ENCODE measurements at places on chromosomes 7 and 10.
A peak's percentile ranks its signal among the peaks of the same experiment; 100 is the strongest.

DNA sequence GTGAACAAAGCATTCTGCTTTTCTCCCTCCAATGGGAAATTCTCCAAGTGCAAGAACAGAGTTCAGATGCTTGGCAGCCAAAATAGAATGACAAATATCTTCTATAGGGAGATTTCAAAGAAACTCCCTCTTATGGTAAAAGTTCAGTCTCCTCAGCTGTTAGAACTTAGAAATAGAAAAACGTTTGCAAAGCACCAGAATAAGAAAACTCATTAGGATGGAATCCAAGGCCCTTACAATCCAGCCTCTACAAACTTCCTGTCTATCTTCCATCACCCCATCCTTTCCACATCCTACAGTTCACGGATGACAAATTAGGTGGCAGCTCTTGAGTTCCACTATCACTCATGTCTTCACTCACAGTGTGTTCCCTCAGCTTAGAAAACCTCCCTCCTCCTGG is 25.7 kb downstream of the FAM13C start:
- DNase-seq, result no peak

- DNase-seq, result no peak
Measured at GRCh38 chr7:77806425-77806824, 7.9 kb downstream of the PHTF2 start.

DNA sequence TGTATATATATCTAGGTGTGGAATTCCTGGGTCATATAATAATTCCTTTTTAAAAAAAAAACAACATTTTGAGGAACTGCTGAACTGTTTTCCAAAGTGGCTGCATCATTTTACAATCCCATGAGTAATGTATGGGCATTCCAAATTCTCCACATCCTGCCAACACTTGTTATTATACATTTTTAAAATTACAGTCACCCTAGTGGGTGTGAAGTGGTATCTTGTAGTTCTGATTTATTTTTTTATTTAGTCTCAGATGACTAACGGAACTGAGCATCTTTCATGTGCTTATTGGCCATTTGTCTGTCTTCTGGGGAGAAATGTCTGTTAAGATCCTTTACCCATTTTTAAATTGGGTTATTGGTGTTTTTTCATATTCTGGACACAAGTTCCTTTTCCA is 12.0 kb upstream of the KLHL7 start:
- DNase-seq, result no peak

- no peak for DNase-seq
Measured at GRCh38 chr10:23868121-23868520, 340.8 kb upstream of the KIAA1217 start.

- DNase-seq, result no peak
Measured at GRCh38 chr7:96183163-96183670, 138.7 kb downstream of the SLC25A13 start.

- DNase-seq, result no peak
Measured at GRCh38 chr10:78217336-78217735, 183.7 kb downstream of the RPS24 start.

- DNase-seq, result no peak
Measured at GRCh38 chr10:65660006-65660405, 1265.8 kb upstream of the LRRTM3 start.

- DNase-seq, result peak; percentile 35
Measured at GRCh38 chr10:17742918-17743317, 9.1 kb upstream of the TMEM236 start.

DNA sequence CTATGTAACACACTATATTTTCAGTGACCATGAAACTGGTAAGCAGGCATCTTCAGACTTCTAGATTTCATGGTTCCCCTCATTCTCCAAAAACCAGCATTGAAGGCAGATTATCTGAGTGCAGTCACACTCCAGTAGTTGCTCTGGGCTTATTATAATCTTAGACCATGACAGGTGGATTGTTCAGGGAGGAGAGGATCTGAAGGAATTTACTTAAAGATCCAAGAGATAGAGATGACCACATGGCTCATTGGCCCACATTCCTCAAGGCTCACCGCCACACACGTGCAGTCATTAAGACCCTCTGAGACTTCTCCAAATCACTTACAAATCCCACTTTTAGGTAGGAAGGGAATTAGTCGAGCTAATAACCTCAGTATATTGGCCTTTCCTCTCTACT is 55.2 kb downstream of the GSAP start:
- no peak for DNase-seq

DNA sequence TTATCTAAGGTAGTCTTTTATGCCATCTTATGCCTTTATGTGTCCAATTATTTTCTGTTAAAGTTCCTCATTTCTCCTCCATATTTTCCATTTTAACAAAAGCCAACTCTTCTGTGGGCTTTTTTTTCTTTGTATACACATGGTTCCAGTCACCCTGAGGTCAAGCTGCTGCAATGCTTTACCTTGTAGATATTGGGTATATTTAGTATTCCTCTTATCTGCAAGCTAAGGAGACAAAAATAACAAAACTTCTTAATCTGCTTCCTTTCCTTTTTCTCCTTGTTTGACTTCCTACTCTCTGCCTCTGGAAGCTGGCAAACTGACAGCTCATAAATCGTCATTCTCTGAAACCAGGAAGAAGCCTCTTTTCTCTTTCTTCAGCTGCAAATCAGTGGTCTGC is 885.0 kb upstream of the LRRN3 start:
- DNase-seq, result no peak

DNA sequence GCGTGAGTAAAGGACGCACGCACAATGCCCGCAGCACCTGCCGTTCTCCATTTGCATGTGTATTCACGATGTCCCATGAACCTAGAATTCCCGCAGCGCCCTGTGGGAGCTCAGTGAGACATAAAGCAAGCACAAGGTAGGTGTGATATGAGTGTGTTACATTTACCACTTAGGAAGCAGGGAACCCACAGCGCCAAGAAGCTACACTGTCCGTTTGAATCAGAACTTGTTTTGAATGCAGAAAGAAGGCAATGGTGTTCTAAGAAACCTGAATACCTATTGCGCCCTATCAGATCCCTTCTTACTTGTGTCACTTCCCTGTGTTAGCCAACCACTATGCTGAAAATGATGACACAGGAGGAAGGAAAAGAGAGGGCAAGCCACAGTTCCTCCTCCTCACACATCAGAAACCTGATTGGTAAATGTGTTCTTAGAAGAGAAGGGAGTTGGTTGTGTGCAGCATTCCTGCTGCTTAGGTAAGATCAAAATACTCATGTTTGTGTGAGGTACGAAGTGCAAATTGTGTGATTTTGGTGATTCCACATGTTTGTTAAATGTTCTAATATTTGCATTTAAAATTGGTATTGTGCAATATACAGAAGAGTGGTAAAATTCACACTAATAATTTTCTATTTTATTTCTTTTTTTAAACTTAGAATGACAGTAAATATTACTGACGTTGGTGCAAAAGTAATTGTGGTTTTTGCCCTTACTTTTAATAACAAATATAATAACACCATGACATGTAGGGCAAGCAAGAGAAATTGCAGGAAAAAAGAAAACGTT is 185.4 kb downstream of the SEC23IP start:
- DNase-seq, result no peak

DNA sequence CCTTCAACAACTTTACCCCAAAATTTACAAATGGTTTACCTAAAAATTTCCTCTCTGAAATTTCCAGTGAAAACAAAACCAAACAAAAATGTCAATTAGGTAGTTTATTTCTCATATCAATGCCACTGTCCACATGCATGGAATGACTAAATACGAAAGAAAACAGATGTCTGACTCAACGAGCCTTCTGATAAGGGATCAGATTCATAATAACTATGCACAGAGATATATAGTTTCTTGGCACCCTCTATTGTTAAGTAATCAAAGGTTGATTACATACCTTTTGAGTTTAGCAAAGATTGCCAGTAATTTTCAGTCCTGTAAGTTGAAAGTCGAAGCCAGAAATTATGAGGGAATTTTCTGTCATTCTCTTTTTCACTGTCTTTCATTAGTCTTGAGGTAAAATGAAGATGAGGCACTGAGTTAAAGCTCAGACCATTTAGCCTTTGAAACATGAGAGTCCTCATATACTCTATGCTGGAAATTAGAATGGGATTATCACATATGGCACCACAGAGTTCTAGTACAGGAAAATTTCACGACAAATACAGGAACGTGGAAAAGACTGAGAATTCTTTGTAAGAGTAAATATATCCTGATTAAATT is 519.1 kb upstream of the ANKRD30A start:
- no peak for DNase-seq

DNA sequence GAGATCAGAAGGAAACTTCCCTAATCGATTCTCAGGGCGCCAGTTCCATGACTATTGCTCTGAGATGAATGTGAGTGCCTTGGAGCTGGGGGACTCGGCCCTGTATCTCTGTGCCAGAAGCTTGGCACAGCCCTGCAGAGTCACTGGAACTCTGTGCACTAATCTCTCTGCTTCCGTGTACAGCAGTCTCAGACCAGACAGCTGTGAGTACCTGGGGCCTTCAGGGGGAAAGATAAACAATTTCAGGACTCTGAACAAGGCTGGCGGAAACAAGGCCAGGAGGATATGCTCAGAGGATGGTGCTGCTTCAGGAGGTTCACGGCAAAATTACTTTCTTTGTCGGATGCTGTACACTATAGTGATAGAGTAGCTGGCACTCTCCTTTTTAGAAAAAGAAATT is 131.7 kb upstream of the PRSS58 start:
- no peak for DNase-seq

- no peak for DNase-seq
Measured at GRCh38 chr7:155497149-155497901, 39.4 kb downstream of the EN2 start.

DNA sequence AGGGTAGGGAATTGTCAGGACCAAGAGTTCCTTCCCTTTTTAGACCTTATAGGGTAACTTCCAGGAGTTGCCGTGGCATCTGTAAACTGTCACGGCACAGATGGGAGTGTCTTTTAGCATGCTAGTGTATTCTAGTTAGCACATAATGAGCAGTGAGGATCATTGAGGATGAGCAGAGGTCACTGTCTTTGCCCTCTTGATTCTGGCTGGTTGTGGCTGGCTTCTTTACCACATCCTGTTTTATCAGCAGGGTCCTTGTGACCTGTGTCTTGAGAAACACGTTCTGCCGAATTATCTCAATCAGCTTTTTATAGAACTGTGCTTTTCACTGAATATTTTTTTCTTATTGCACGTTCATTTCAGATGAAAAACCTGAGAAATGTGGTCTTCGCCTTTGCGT is 41.5 kb downstream of the MINPP1 start:
- DNase-seq, result no peak

- DNase-seq, result no peak
Measured at GRCh38 chr7:20521243-20521642, 94.2 kb upstream of the ABCB5 start.

GRCh38 chr10:70053841-70054288 is 1.2 kb downstream of the MACROH2A2 start:
- no peak for DNase-seq

DNA sequence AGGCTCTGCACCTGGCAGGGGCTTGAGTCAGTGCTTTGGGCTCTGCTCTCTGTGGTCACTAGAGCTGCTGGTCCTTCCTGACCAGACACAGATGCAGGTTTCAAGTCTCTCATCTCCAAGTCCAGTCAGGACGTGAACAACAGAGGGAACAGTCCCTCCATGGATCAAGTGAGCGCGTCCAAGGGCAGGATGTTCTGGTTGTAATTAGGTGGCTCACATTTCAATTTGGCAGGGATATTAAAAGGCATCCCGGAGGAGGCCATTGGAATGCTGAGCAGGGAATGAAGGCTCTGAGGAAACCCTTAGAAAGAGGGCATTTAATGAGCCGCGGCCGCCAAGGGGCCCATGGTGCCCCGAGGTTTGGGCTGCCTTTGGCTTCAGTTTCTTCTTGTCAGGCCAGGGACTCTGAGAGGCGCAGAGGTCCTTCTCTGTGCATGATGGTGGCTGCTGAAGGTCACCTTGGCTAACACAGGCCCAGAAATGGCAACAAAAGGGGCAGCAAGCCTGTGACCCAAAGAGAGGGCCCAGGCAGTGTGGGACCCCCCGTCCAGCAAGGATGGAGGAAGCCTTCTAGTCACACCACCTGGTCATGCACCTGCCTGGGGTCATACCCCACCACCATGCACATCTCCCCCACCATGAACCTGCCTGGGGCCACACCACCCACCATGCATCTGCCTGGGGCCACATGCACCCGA is 30.7 kb upstream of the INPP5A start:
- DNase-seq, result no peak

DNA sequence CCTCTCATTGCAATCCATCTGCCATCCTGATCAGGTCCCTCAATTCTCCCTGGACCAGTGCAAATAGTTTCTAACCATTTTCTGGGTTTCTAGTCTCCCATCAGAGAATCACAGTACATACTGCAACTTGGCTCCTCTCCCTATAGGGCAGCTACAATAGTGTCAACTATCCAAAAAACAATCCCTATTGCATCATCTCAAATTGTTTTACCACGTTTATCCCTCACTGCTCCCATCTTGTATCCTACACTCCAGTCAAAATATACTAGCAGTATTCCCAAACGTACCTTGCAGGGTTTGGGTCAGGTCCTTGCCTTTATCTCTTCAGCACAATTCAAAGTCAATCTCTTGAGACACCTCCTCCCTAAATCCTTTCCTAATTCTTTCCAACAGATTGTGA is 23.6 kb downstream of the ASB15 start:
- no peak for DNase-seq

DNA sequence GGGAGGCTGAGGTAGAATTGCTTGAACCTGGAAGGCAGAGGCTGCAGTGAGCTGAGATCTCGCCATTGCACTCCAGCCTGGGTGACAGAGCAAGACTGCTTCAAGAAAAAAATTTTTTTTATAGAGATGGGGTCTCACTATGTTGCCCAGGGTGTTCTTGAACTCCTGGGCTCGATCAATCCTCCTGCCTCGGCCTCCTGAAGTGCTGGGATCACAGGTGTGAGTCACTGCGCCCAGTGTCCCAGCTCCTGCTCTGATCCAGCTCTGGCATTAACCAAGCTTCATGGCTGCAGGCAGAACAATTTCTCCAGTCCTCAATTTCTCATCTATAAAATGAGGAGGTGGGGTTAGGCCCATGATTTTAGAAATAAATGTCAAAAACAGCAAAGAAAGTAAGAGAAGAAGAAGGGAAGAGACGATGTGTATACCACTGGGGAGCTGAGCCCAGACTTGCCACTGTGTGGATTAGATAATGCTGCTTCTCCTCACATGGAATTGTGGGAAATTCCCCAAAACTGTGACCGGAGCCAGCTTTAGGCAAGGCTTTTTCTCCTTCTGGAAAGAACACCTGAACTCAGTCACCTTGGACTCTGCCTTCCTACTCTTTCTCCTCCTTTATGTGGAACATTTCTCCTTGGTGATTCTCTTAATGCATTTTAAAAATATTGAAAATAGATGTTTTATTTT is 25.5 kb downstream of the IL15RA start:
- no peak for DNase-seq

GRCh38 chr7:2523461-2523936 is 3.9 kb downstream of the LFNG start:
- DNase-seq, result no peak

GRCh38 chr7:134890246-134891240 is 95.8 kb upstream of the AGBL3 start:
- DNase-seq, result no peak

GRCh38 chr10:33291053-33291592 is 43.3 kb downstream of the NRP1 start:
- DNase-seq, result no peak

GRCh38 chr10:48496831-48497779 is 107.8 kb downstream of the ARHGAP22 start:
- no peak for DNase-seq
